ENCODE measurements at places on chromosomes 4 and X. TPM values are rescaled to one million over a fixed set of nuclear protein-coding genes. Genes with fewer than 3 reads are reported as not detected.

PPP2R2C gene
- 3.6 TPM for total RNA-seq

FRMPD4 gene
- total RNA-seq, result 0.21 TPM

CXCL1 gene
- 2.6 TPM for total RNA-seq

ADH5 gene
- 128 TPM for total RNA-seq

ZDHHC15 gene
- total RNA-seq, result not detected

GAR1 gene
- total RNA-seq, result 1.7 TPM

IRS4 gene
- not detected for total RNA-seq

OTC gene
- not detected for total RNA-seq

SHROOM3 gene
- total RNA-seq, result 16.0 TPM

PRKG2 gene
- 1.2 TPM for total RNA-seq

SLC25A6 gene
- total RNA-seq, result 207 TPM

PLRG1 gene
- total RNA-seq, result 105 TPM

HSD17B13 gene
- total RNA-seq, result not detected

LNX1 gene
- 1.7 TPM for total RNA-seq

KCTD8 gene
- not detected for total RNA-seq

SMR3B gene
- not detected for total RNA-seq

CXCL10 gene
- 13.0 TPM for total RNA-seq

TMEM131L gene
- 9.4 TPM for total RNA-seq

FAM47A gene
- not detected for total RNA-seq

BRS3 gene
- total RNA-seq, result not detected

HELQ gene
- 7.7 TPM for total RNA-seq

FAM47E gene
- total RNA-seq, result not detected
